NCI-H510A (cell line): ENCODE measurements at places on chromosomes 7 and 10.
A peak's percentile ranks its signal among the peaks of the same experiment; 100 is the strongest.

DNA sequence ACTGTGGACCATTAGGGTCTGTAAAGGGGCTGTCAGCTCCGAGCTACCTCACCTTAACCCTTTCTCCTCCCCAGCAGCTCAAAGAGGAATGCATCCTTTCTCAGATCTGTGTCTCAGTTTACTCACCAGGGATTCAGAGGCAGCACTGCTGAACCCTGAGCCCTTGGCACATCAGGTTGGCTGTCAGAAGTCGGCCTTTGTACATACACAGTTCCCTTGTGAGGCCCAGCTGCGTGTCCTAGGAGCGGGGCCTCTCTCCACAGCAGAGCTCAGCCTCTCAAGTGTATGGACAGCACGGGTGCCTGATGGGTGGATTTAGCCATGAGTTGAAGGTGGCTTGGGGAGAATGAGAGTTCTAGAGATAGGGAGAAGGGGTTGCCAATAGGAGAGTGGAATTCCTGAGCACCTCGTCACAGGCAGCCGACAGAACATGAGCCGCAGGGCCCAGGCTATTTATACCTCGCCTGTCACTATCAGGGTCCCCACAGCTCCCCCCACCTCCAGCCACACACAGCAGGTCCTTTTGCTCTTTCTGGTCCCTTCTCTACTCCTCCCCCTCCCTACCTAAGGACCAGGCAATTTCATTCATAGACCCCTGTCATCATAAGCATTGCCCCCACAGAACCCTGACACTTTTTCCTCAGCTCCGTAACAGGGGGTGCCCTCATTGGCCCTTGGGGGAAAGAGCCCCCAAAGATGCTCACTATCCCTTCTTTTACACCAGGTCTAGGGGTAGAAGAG, 2.1 kb upstream of the FLNC start:
- no peak for DNase-seq

DNA sequence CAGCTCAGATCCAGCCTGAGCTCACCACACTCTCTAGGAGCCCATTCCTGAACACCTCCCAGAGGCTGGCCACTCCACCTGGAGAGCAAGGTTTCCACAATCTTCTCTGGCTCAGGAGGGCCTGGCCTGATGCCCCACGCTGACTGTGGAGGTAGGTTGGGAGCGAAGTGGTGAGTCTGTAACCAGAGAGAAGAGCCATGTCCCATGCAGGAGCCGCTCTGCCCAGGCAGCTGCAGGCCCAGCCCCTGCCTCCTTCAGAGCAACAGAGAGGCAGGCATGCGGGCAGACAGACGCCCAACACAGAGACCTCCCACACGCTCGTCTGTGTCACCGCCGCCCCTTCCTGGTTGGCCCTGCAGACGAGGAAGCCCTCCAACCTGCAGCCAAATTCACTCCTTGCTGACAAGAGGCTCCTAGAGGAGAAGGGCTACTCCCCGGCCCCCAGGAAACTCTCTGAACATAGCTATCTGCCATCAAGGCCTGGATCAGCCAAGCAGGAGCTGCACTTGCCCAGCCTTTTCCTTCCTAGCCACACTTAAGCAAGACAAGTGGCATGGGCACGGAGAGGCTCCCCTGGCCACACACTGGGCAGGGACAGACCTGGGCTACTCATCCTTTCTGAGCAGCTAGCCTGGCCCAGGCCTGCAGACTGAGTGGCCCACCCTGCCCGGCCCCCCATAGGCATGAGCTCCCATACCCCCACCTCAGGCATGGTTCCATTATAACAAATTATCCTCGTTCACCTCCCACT, 101.9 kb downstream of the GRID1 start:
- no peak for DNase-seq

- no peak for DNase-seq
These were observed 356.2 kb upstream of the STEAP1 start for GRCh38 chr7:89797965-89798598.

DNA sequence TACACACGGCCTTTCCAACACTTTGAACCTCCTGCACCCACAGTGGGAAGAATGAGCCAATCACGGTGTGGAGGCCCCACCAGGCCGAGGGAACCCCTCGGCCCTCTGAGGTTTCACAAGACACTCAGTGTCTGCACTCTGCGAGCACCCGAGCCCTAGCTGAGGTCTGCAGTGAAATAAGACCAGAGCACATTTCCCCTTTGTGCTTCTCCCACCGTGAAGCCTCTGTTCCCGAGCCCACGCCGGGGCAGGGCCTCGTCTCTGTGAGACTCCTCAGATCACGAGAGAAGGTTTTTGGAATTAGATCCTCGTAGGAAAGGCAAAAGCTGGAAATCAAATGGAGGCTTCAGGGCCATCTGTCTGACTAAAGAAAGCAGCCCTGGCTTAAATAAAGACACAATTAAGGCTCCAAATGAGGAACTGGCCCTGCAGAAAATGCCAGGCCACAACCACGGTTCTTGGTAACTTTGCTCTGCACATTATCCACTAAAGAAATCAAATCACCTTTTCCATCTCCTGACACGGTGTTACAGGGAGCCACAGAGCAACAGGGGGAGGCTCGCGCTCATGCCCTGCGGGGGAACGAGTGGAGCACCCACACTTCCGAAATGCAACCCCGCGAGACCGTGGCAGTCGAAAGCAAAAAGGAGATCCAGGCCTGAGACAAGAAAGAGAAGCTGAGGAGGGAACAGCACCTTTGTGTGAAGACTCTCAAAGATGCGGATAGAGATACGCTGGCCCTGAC, 43.7 kb downstream of the FAM53B start:
- DNase-seq: no peak

GRCh38 chr10:96457341-96457740, 56.4 kb downstream of the TLL2 start:
- no peak for DNase-seq

DNA sequence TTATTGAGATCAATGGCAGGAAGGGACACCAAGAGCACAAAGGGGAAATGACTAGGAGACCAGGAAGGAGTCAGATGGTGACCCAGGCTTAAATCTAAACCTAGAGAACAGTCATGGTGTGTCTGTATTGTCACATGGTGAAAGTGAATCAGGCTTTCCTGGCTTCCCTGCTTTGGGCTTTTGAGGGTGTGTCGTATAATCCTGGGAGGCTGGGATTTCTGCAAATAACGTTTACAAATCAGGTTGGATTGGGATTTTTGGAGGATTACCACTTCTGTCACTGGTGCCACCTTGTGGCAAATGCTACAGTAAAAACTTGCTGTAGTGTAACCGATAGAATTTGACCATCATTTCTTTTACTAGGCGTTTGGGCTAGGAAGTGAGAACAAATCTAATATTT, 502.6 kb downstream of the NRG3 start:
- no peak for DNase-seq

DNA sequence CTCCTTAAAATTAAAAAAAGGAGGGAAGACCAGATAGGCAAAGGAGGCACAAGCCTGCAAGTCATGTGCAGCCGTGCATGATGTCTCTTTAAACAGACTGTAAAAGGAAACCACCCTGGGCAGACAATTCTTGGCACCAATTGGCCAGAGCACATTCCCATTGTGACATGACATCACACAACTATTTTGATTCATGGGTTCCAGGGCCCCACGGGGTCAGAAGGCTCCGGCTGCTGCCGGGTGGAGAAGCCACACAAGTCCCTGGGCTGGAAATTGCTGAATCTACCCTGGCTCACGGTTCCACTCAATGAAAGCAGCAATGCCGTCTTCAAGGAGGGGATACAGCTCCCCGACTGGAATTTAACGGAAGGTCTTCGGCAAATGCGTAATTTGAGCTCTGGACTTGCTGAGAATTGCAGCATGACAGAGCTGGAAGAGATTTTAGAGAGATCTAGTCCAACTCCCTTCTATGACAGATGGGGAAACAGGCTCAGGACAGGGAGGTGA, 140.5 kb downstream of the PRKAG2 start:
- DNase-seq: peak; percentile 43

DNA sequence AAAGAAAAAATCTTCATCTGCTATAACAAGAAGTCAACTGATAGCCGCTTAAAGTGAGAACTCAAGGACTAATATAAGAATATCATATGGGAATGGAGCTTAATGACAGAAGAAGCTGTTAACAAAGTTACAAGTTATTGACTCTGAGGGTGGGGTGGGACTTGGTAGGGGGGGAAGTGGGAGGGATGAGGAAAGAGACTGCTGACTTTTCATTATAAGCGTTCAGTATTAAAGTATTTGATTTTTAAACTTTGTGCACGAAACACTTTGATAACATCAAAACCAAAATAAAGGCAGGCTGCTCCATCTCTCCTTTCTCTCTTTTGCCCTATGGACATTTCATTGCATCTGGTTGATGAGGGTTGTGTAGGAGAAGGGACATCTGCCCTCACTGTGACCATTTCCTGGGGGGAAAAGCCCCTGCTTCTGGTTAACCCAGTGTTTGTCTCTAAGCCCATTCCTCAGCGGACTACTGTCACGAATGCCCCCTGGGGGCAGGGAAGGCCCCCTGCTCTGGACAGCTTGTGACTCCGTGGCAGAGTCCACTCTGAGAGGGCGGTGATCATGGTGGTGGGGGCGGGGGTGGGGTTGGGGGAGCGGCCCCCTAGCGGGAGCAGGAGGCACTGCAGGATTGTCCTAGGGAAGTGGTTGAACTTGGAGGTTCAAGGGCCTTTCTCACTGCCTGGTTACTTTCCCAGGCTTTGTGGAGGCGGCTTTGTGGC, 17.4 kb downstream of the SLC13A4 start:
- DNase-seq: no peak

GRCh38 chr10:94343151-94343550, 19.6 kb downstream of the NOC3L start:
- no peak for DNase-seq

DNA sequence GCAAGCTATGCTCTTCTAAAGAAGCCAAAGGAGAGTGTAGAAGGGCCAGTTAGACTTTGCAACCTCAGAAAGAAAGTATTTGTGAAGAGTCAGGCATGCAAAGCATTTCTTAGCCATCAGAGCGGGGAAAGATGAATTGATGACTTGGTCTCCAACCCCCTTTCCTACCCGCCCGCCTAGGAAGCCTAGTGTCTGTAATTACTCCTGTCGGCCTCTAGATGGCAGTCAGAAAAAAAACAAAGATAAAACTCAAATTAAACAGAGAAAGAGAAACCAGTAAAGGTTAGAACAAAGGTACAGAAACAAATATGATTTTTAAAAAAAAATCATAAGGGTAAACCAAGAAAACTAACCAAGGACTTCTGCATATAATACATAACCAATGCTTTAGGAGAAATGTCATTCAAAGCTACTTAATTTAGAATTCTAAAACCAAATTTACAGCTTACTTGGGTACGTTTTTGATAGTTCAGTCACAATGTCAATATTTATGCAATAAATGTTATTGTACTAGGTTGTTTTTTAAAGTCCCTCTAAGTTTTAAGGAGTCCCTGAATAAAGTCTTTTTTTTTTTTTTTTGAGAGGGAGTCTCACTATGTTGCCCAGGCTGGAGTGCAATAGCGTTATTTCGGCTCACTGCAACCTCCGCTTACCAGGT, 97.6 kb downstream of the LYZL1 start:
- no peak for DNase-seq

DNA sequence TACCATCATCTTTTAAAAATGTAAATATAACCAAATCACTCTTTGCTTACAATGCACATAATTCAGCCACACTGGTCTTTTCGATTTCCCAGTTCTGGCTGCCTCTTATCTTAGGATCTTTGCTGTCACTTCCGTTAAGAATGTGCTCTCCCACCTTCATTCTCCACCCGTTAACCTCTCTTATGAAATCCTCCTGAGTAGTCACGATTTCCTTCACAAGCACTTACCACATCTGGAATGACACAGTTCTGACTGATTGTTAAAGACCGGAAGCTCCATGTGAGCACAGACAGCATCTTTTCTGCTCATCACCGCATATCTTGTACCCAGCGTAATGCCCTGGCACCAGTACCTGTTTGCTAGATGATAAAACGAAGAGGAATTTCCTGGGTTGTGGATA, 84.3 kb downstream of the CUL2 start:
- no peak for DNase-seq

GRCh38 chr7:143455491-143455890, 12.2 kb downstream of the TAS2R60 start:
- DNase-seq: no peak

DNA sequence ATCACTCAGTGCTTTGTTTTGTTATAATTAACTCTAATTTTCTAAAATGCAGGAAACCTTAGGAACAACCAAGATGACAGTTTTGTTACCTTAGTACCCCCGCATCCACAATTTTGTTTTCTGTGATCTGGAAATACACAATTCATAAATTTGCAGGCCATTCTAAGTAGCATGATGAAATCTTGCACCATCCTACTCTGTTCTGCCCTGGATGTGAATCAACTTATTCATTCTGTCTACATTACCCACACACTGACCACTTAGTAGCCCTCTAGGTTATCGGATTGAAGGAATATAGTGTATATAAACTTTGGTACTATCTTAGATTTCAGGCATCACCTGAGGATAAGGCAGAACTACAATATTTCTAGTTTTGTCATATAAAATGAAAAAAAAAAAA, 155.9 kb downstream of the CTTNBP2 start:
- no peak for DNase-seq

GRCh38 chr7:17674166-17674942, 265.9 kb downstream of the SNX13 start:
- DNase-seq: no peak

GRCh38 chr7:4266270-4267040, 415.6 kb upstream of the FOXK1 start:
- no peak for DNase-seq

- DNase-seq: no peak
These were observed 47.3 kb downstream of the CDCA7L start for GRCh38 chr7:21898265-21898930.

GRCh38 chr7:1290026-1290678, 57.5 kb downstream of the UNCX start:
- DNase-seq: no peak

DNA sequence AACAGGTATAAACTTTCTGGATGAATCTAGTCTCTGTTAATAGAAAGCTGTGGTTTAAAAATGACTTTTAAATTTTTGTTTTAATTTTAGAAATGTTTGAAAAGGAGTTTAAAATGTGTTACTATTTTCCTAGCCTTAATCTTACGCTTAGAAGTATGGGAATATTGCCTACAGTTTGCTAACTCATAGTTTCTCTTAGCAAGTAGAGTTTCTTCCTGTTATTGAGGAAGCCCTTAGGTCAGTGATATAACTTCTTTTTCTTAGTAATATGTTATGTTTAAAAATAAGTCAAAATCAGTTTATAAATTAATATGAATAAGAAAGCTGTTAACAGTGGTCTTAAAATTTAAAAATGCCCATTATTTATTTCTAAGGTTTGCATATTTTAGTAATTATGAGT, 3.1 kb downstream of the STARD3NL start:
- DNase-seq: no peak

GRCh38 chr10:79063071-79063491, 5.7 kb upstream of the ZMIZ1 start:
- no peak for DNase-seq

GRCh38 chr7:158824028-158824427, 5.3 kb downstream of the ESYT2 start:
- DNase-seq: no peak

- no peak for DNase-seq
These were observed 45.9 kb downstream of the CREM start for GRCh38 chr10:35172574-35172973.
